ENCODE measurements at places on chromosomes 2 and 18. TPM values are rescaled to one million over a fixed set of nuclear protein-coding genes. Genes with fewer than 3 reads are reported as not detected.

Gene SLC9A4
- not detected for total RNA-seq

Gene NTSR2
- not detected for total RNA-seq

Gene ITGB6
- total RNA-seq = not detected

Gene DOK6
- 0.66 TPM for total RNA-seq

Gene TUBA4B
- total RNA-seq = not detected

All from placental pericyte (primary cell).